ENCODE measurements at places on chromosomes 4 and X.

DNA sequence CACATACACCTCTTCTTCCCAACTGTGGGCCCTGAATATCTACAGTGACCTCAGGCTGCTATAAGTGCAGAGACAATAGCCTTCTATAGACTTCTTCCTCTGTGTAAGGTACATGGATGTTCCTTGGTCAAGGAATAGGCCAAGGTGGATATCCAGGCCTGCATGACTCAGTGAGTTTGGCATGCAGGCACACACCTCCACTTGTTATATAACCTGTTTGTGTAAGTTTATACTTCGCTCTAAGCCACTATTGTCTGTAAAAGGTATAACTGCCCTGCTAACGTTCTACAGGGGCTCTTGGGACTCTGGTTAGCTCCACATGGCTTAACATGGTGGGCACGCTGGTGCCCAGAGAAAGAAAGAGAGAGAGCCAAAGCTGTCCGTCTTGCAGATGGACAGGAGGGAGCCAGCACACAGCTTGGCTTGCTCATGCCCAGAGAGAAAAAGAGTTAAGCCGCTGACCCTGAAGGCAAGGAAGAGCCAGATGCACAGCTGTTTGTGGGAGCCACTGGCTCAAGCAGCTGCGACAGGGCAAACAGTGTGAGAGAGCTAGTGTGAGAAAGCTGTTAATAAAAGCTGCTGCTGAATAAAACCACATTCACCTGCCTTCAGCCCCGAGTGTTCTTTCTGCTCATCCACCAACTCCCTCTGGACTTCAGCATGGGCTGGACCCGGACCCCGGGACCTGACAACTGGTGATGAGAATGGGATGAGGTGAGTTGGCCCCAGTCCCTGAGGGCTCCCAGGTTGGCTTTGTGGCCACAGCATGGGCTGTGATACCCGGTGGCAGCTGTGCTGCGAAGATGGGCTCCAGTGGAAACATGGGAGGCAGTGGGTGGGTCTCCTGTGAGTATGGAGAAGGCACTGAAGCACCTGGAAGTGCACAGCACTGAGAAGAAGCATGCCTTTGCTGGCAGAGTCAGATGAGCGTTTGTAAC, 44.5 kb upstream of the ZBTB33 start:
- no peak for DNase-seq

- DNase-seq, result no peak
Measured at GRCh38 chrX:152817078-152817764, 13.3 kb downstream of the CETN2 start.

DNA sequence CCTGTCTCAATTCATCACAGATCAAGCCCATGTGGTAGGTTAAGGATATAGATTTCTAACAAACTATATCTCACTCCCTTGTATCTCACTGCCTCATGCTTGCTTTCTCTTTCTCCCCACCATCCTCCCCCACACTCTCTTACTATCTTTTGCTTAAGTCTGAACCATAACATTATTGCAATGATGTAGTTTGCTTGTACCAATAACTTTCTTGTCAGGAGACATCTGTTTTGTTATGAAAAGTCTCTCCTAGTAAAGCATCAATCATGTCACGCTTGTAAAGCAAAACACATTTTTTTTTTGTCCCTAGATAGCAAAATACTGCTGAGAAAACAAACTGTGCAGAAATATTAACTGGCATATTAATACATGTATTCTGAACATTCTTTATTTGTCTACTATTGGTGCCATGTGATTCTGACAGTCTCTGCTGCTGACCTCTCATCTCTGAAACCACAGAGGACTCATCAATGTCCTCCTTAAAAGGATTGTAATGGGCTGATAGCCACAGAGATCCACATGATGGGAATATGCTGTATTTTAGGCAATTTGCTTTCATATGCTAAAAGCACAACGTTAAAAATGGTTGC, 217.5 kb downstream of the VEGFC start:
- DNase-seq, result no peak

- no peak for DNase-seq
Measured at GRCh38 chrX:43450355-43450754, 205.7 kb upstream of the MAOA start.

DNA sequence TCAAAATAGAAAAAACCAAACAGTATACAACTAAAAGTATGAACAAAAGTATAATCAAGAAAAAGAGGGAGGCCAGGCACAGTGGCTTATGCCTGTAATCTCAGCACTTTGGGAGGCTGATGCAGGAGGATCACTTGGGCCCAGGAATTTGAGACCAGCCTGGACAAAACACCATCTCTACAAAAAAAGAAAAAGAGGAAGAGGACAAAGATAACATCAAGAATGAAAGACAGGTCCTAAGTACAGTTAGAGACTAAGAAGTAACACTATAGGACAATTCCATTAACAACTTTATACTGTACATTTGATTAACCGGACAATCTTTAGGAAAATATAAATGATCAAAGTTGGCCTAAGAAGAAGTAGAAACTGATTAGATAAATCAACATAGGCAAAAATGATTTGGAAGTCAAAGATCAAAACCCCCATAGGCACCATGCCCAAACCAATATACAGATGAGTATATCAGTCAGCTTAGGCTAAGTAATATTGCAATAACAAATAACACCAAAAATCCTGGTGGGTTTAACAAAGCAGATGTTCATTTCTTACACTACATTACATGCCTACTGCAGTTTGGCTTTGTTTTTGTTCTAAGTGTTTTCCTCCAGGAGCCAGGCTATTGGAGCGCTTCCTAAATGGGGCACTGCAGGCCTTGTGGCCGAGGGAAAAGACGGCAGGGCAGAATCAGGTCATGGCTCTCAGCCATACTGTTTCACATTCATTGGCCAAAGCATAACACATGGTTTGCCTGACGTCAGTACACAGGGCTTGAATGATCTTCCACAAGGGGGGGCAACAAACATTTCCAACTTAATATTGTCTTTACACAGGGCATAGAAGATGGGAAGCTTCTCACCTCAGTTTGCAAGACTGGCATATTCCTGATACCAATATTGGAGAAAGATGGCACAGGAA, 42.2 kb upstream of the HGFAC start:
- no peak for DNase-seq

- no peak for DNase-seq
Measured at GRCh38 chr4:212438-213188, 88.3 kb downstream of the ZNF718 start.

- no peak for DNase-seq
Measured at GRCh38 chr4:70946939-70947338, 44.8 kb downstream of the MOB1B start.

- no peak for DNase-seq
Measured at GRCh38 chrX:136835761-136836160, 44.8 kb downstream of the RBMX start.

GRCh38 chr4:18106620-18107019, 85.1 kb upstream of the LCORL start:
- no peak for DNase-seq

DNA sequence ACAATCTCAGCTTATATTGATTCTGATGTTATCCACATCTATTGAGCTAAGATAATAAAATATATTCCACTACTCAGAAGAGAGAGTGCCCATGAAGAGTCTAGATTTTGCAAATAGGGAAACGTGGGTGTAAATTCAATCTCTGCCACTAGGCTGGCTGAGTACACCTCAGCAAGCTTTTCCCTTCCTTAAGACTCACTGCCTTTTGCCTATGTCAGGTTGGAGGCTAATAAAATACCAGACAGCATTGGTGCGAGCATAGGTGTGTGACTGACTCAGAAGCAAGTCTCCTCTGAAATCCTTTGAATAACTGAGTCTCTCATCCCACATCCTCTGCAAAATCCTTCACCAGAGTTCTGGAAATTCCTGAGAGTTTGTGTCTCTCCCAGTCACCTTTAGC, 405.4 kb upstream of the CPEB2 start:
- no peak for DNase-seq

DNA sequence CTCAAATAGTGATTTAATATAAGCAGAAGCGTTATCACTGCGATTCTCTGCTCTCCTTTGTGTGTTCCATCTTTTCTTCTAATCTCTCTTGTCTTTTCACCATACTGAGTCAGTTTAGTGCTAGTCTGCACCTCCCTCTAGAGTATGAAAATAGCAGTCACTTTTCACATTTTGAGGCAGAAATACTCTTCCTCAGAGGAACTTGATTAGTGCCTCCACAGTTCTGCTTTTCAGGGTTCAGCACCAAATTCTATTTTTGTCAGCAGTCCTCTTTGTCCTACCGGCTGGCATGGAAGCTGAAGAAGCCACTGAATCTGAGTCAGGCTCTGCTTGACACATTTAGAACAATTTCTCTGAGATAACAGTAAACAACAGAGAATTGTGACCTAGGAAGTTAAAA, 49.7 kb upstream of the ANKRD17 start:
- DNase-seq, result no peak

GRCh38 chrX:650811-651210, 20.2 kb downstream of the SHOX start:
- DNase-seq, result no peak

- DNase-seq, result no peak
Measured at GRCh38 chr4:165449333-165449732, 70.5 kb downstream of the CPE start.

GRCh38 chr4:11483046-11483445, 54.4 kb upstream of the HS3ST1 start:
- DNase-seq, result no peak

GRCh38 chr4:88971536-88971935, 85.4 kb downstream of the FAM13A start:
- DNase-seq, result no peak

GRCh38 chr4:87524456-87524855, 4.7 kb downstream of the SPARCL1 start:
- DNase-seq, result no peak

GRCh38 chrX:42054256-42054655, 130.9 kb upstream of the CASK start:
- no peak for DNase-seq

- DNase-seq, result peak; percentile 53
Measured at GRCh38 chr4:38310446-38311043, 350.3 kb downstream of the PTTG2 start.

DNA sequence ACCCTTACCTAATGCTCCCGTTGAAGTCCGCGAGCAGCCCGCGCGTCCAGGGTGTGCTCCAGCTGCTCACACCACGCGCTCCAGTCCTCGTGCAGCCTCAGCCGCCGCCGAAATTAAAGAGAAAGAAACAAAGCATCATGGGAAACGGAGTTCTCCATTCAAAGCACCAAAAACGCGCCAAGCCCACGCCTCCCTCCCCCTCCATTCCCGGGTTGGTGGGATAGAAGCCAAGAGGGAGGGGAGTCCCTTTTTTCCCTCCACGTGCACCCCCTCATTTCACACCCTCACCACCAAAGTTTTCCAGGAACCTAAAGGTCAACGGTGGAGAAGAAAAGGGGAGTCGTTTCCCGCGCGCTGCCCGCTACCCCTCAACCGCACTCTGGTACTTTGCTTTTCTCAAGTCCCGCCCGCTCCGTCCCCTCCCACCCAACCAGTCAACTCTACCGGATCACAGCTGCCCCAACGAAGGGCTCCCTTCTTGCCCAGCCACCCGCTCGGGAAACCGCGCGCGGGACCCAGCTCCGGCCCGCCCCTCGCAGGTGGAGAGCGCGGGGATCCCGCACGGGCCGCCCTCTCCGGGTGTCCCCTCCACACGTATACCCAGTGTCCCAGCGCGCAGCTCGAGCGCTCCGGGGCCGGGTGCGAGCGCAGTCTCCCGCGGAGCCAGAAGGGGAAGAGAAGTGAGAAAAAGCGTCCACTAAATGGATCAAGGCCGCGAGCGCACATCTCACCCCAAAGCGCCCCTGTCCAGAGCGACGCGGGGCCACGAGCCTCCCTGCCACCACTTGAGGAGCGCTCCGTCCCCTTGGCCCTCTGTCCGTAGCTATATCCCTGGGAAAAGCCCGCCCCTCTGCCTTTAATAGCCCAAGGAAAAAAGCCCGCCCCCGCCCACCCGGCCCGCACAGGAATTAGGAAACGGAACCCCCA, 65.1 kb upstream of the CCDC160 start:
- no peak for DNase-seq

- DNase-seq, result no peak
Measured at GRCh38 chr4:165806613-165807012, 66.4 kb upstream of the TLL1 start.

GRCh38 chr4:127580300-127580699, 52.5 kb upstream of the INTU start:
- DNase-seq, result no peak

DNA sequence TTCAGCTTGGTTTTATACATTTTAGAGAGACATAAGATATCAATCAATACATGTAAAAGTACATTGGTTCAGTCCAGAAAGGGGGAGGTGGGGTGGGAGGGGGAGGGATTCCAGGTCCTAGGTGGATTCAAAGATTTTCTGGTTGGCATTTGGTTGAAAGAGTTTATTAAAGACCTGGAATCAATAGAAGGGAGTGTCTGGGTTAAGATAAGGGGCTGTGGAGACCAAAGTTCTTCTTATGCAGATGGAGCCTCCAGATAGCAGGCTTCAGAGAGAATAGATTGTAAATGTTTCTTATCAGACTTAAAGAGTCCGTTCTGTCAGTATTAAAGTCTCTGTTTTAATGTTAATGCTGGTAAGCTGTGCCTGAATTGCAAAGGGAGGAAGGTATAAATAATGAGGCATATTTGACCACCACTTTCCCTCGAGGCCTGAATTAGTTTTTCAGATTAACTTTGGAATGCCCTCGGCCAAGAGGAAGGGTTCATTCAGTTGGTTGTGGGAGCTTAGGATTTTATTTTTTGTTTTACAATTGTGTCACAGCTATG, 169.9 kb downstream of the AASDH start:
- no peak for DNase-seq

- DNase-seq, result no peak
Measured at GRCh38 chr4:102362922-102363432, 17.7 kb upstream of the SLC39A8 start.

GRCh38 chrX:152925835-152926234, 28.0 kb downstream of the ZNF185 start:
- no peak for DNase-seq

- no peak for DNase-seq
Measured at GRCh38 chr4:128311659-128312403, 24.2 kb upstream of the PGRMC2 start.

- DNase-seq, result no peak
Measured at GRCh38 chr4:13498469-13498868, 14.3 kb upstream of the RAB28 start.

- DNase-seq, result no peak
Measured at GRCh38 chr4:104451573-104451972, 43.1 kb downstream of the CXXC4 start.

GRCh38 chrX:567891-568290, 62.7 kb upstream of the SHOX start:
- DNase-seq, result no peak

DNA sequence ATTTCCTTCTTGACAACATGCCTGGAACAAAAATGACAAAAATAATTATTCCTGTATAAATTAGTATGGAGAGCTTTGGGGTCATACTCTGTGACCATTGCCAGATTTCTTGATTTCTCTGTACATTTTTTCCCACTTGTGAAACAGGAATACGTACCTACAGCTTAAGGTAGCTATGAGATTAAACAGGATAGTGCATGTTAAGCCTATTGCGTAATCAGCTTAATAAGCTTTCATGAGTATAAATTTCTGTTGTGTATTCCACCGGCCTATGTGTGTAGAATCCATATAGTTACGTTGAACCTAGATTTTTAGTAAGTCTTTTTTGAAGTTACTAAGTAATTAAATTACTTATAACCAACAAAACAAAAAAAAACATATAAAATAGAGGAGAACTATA, 334.9 kb downstream of the DCTD start:
- DNase-seq, result no peak

Measured in stimulated activated CD8-positive, alpha-beta memory T cell treated with anti-CD3 and anti-CD28 coated beads, Interleukin-12 subunit alpha, Interleukin-12 subunit beta, amount 100 ng/mL, for 1 hour (primary cell).